ENCODE measurements at places on chromosomes 16 and 17. TPM values are rescaled to one million over a fixed set of nuclear protein-coding genes. Genes with fewer than 3 reads are reported as not detected.

GRCh38 chr16:57600952-57601580, 27.4 kb upstream of the ADGRG1 start:
- no peaks in the 10 kb centered on the region for H3K36me3 ChIP-seq
- H3K4me1 ChIP-seq, result peaks cover 5% of the 10 kb centered on the region

- no peaks in the 10 kb centered on the region for H3K27me3 ChIP-seq
- no peaks in the 10 kb centered on the region for H3K4me1 ChIP-seq
- no peak overlapping the region for H3K4me3 ChIP-seq
- H3K27ac ChIP-seq, result no peak overlapping the region
- peaks cover 3% of the 10 kb centered on the region for H3K36me3 ChIP-seq
- DNase-seq, result no peak
These were observed 80.3 kb downstream of the CDK5R1 start for GRCh38 chr17:32567086-32567485.

The CACNG3 gene
- total RNA-seq, result not detected

The TSPAN10 gene
- 4.0 TPM for total RNA-seq

GRCh38 chr16:48447940-48448536, 62.8 kb upstream of the SIAH1 start:
- H3K4me1 ChIP-seq, result no peaks in the 10 kb centered on the region
- no peaks in the 10 kb centered on the region for H3K36me3 ChIP-seq
- H3K27me3 ChIP-seq, result no peaks in the 10 kb centered on the region

DNA sequence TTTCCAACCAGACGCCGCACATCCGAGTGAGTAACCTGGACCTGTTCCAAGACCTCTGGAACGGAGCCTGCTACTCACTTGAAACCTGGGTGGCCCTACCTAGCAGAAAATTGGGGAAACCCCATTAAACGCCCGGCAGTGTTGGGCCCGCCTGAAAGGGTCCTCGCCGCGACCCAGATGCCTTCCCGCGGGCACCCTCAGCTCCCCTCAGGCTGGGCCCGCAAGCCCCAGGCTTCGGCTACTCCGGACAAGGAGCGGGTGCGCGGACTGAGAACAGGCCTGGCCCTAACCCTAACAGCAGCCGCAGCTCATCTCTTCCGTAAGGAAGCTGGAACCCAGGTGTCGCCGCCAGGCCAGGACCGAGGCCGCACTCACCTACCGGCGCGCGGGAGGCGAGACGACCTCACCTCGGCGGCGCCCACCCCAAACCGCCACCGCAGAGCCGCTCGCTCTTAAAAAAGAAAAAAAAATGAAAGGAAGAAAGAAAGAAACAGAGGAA, 344 bp downstream of the PSME3IP1 start:
- no peaks in the 10 kb centered on the region for H3K27me3 ChIP-seq
- peak overlapping the region; percentile 97 for H3K27ac ChIP-seq
- DNase-seq, result no peak
- H3K4me3 ChIP-seq, result peak overlapping the region; percentile 91
- peaks cover 7% of the 10 kb centered on the region for H3K4me1 ChIP-seq

DNA sequence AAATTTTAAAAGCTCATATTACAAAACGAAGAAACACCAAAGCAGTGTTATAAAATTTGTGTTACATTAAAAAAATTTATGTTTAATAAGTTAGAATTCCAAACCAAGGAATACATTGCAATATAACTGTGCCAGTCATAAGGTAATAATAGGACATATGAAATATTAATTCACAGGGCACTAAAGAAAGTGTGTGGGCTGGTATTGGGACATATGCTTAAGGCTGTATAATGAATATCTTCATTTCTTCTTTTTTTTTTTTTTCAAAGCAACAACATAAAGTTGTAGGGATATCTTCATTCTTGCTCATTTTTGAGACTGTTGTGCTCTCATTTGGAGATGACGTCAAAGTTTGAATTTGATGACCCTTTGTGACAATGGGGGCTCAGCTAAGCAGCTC, 17.5 kb upstream of the FBXO47 start:
- H3K4me3 ChIP-seq, result no peak overlapping the region
- H3K27ac ChIP-seq, result no peak overlapping the region
- H3K36me3 ChIP-seq, result no peaks in the 10 kb centered on the region
- no peak for DNase-seq
- H3K27me3 ChIP-seq, result no peaks in the 10 kb centered on the region

The NPIPB6 gene
- 1.4 TPM for total RNA-seq

- H3K4me3 ChIP-seq, result no peak overlapping the region
- no peak overlapping the region for H3K27ac ChIP-seq
- H3K36me3 ChIP-seq, result no peaks in the 10 kb centered on the region
- no peaks in the 10 kb centered on the region for H3K27me3 ChIP-seq
- H3K4me1 ChIP-seq, result no peaks in the 10 kb centered on the region
- no peak for DNase-seq
These were observed 42.2 kb downstream of the RPH3AL start for GRCh38 chr17:310111-311010.

DNA sequence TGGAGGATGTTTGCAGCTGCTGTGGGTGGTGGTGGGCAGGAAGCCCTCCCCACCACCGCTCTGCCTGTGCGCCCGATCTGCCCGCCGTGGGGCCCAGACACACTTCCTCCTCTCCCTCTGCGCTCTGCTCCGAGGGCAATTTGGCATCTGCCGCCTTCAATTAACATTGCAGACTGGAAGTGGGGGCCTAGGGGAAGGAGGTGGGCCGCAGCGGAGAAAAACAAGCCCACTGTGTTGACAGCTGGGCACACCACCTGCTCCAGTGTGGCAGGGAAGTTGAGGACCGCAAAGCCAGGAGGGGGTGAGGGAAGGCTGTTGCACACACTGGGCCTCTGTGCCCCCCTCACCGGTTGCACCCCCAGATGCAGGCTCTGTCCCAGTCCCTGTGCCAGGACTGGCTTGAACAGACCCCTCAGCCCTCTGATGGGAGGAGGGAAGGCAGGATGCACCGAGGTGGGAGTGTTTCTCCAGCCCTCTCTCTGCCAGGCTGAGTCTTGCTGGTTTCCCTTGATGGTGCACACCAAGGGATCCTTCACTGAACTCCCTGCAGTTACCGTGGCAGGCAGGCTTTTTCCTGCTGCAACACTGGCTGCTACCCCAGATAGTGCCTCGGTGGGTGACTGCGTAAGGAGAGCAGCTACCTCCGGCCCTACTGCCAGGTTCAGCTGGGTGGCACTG, 72.8 kb upstream of the MED9 start:
- DNase-seq, result no peak
- H3K4me3 ChIP-seq, result no peak overlapping the region
- peaks cover 4% of the 10 kb centered on the region for H3K4me1 ChIP-seq
- no peaks in the 10 kb centered on the region for H3K36me3 ChIP-seq
- no peaks in the 10 kb centered on the region for H3K27me3 ChIP-seq

The PLEKHH3 gene
- total RNA-seq, result 26.2 TPM

DNA sequence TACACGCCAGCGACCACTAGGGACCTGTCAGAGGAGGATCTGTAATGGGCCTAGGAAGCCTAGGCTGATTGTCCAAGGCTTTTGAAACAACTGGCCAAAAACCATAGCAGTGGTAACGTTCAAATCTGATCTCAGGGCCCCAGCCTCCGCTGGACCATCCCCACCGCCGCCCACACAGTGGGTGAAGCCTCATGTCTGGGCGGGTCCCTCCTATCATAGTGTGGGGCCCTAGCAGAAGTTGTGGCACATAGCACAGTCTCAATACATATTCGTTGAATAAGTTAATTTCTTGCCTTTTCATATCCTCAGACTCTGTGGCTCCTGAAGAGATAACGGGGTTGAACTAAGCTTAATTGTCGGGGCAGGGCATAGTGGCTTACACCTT, 818 bp downstream of the DPH1 start:
- H3K4me1 ChIP-seq, result peaks cover 4% of the 10 kb centered on the region
- H3K36me3 ChIP-seq, result no peaks in the 10 kb centered on the region
- no peaks in the 10 kb centered on the region for H3K27me3 ChIP-seq
- H3K27ac ChIP-seq, result peak overlapping the region; percentile 73
- no peak for DNase-seq
- peak overlapping the region; percentile 91 for H3K4me3 ChIP-seq

DNA sequence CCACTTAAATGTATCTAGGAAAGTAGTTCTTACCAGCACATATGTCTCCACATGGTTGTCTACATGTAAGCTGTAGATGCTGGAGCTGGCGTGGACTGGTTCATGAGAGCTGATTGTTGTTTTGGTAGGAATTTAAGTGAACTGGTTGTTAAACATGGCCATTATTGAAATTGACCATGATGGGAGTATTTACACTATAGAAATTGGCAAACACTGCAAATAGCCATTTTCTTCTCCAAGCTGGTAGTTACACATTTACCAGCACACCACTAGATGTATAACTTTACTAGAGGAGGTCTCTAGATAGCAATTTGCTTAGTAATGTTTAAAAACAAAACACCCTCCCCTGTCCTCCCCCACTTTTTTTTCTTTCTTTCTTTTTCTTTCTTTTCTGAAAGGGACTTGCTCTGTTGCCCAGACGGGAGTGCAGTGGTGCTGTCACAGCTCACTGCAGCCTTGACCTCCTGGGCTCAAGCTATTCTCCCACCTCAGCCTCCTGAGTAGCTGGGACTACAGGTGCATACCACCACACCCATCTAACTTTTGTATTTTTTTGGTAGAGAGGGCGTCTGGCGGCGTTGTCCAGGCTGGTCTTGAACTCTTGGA, 24.2 kb downstream of the IGSF6 start:
- no peak overlapping the region for H3K4me3 ChIP-seq
- H3K27ac ChIP-seq, result no peak overlapping the region
- no peak for DNase-seq
- no peaks in the 10 kb centered on the region for H3K36me3 ChIP-seq
- no peaks in the 10 kb centered on the region for H3K27me3 ChIP-seq

- H3K4me1 ChIP-seq, result no peaks in the 10 kb centered on the region
- peak; percentile 80 for DNase-seq
- H3K4me3 ChIP-seq, result no peak overlapping the region
These were observed 7.9 kb upstream of the LLGL1 start for GRCh38 chr17:18217412-18218015.

- H3K4me3 ChIP-seq, result no peak overlapping the region
- no peaks in the 10 kb centered on the region for H3K27me3 ChIP-seq
- H3K4me1 ChIP-seq, result no peaks in the 10 kb centered on the region
- H3K36me3 ChIP-seq, result no peaks in the 10 kb centered on the region
- no peak overlapping the region for H3K27ac ChIP-seq
These were observed 201.5 kb upstream of the CACNG5 start for GRCh38 chr17:66633317-66633965.

- no peaks in the 10 kb centered on the region for H3K36me3 ChIP-seq
- H3K4me3 ChIP-seq, result no peak overlapping the region
- no peak for DNase-seq
These were observed 100.7 kb downstream of the CYLD start for GRCh38 chr16:50842589-50842988.

DNA sequence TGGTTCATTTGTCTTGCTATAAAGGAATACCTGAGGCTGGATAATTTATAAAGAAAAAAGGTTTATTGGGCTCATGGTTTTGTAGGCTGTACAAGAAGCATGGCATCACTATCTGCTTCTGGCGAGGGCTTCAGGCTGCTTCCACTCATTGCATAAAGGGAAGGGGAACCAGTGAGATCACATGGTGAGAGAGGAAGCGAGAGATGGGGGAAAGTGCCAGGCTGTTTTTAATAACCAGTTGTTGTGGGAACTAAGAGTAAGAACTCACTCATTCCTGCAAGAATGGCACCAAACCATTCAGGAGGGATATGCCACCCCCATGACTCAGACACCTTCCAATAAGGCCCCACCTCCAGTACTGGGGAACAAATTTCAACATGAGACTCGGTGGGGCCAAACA, 24.3 kb downstream of the SPECC1 start:
- no peaks in the 10 kb centered on the region for H3K27me3 ChIP-seq
- no peak for DNase-seq
- H3K4me3 ChIP-seq, result no peak overlapping the region

- no peaks in the 10 kb centered on the region for H3K4me1 ChIP-seq
- no peaks in the 10 kb centered on the region for H3K36me3 ChIP-seq
- no peak overlapping the region for H3K27ac ChIP-seq
- no peaks in the 10 kb centered on the region for H3K27me3 ChIP-seq
- no peak overlapping the region for H3K4me3 ChIP-seq
These were observed 31.7 kb upstream of the RHOT1 start for GRCh38 chr17:32110596-32110995.

- no peaks in the 10 kb centered on the region for H3K4me1 ChIP-seq
- H3K4me3 ChIP-seq, result no peak overlapping the region
- no peaks in the 10 kb centered on the region for H3K36me3 ChIP-seq
- H3K27me3 ChIP-seq, result no peaks in the 10 kb centered on the region
- no peak for DNase-seq
- H3K27ac ChIP-seq, result no peak overlapping the region
These were observed 108.1 kb upstream of the CDC42EP4 start for GRCh38 chr17:73419881-73420280.

GRCh38 chr16:49773534-49774475, 82.1 kb downstream of the ZNF423 start:
- no peaks in the 10 kb centered on the region for H3K36me3 ChIP-seq
- peaks cover 1% of the 10 kb centered on the region for H3K27me3 ChIP-seq
- no peak overlapping the region for H3K27ac ChIP-seq
- DNase-seq, result no peak
- no peaks in the 10 kb centered on the region for H3K4me1 ChIP-seq

GRCh38 chr16:46790599-46791270, 40.2 kb downstream of the C16orf87 start:
- DNase-seq, result no peak
- no peaks in the 10 kb centered on the region for H3K27me3 ChIP-seq
- peak overlapping the region; percentile 55 for H3K4me3 ChIP-seq
- no peak overlapping the region for H3K27ac ChIP-seq
- H3K4me1 ChIP-seq, result peaks cover 14% of the 10 kb centered on the region
- no peaks in the 10 kb centered on the region for H3K36me3 ChIP-seq

GRCh38 chr16:85360323-85361277, 248.3 kb upstream of the CIBAR2 start:
- peak overlapping the region; percentile 2 for H3K27ac ChIP-seq
- H3K4me3 ChIP-seq, result no peak overlapping the region
- H3K27me3 ChIP-seq, result no peaks in the 10 kb centered on the region
- H3K36me3 ChIP-seq, result no peaks in the 10 kb centered on the region
- peaks cover 34% of the 10 kb centered on the region for H3K4me1 ChIP-seq

GRCh38 chr16:85051067-85051581, 23.5 kb downstream of the KIAA0513 start:
- no peak overlapping the region for H3K4me3 ChIP-seq
- H3K4me1 ChIP-seq, result 0 out of 2 replicates have a peak, but pooled peaks cover 4% of the 10 kb centered on the region
- DNase-seq, result no peak
- H3K36me3 ChIP-seq, result no peaks in the 10 kb centered on the region
- H3K27ac ChIP-seq, result no peak overlapping the region

The ACADVL gene
- 133 TPM for total RNA-seq

DNA sequence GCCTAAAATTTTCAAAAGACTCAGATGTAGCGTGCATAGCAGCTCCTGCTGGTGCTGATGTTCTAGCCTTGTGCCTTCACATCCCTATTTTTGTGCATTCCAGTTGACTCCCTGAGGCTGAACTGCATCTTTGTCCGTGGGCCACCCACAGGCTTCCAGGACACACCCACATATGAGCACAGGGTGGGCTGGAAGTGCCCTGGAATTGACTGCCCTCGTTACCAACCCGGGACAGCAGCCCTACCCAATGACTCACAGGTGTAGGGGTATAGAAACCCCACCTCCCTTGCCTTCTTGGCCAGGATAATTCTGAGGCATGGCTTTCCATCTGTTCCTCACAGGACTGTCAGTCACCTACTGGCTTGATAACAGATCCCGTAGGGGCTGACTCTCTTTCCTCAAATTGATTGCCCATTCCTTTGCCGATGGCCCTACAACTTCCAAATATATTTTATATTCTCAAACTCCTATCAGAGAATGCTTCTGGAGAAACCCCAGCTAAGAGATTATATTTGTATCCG, 65.9 kb upstream of the CDH13 start:
- no peak for DNase-seq
- no peaks in the 10 kb centered on the region for H3K27me3 ChIP-seq
- H3K36me3 ChIP-seq, result no peaks in the 10 kb centered on the region
- H3K27ac ChIP-seq, result no peak overlapping the region

All from Caco-2 (cell line).